ENCODE measurements at places on chromosomes 2 and 18.

DNA sequence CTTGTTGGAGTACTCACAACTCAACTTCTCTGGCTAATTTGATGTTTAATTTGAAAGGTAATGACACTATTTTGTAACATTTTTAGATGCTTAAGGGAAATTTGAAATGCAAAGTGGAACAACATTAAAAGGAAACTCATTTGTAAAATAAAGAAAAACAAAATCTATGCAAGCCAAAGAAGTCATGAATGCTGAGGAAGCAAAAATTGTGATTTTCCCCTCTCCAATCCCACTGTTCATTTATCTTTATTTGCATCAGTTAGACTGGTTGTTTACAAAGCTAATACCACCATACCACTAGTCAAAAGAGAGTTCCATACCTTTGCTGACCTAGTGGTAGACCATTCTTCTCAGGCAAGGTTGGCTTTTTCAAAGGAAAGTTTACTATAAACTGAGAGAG, 2.2 kb upstream of the B4GALT6 start:
- no peak for DNase-seq

DNA sequence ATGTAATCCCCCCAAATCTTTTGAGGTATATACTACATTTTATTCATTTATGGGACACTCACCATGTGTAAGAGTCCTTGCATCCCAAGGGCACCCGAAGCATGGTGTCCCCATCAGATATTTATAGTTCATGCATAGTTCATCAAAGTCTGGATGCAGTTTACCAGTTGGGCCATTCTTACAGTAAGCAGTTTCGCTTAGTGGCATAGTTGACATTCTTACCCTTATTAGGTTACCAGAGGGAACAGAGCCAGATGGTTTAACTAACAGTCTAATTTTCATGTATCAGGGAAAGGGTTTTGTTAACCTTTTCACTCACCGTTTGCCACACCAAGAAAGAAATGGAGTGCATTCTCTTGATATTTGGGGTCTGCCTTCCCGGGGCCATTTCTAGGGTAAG, 7.1 kb downstream of the ZNF407 start:
- no peak for DNase-seq

GRCh38 chr2:187612857-187613256, 58.6 kb upstream of the TFPI start:
- DNase-seq = no peak

DNA sequence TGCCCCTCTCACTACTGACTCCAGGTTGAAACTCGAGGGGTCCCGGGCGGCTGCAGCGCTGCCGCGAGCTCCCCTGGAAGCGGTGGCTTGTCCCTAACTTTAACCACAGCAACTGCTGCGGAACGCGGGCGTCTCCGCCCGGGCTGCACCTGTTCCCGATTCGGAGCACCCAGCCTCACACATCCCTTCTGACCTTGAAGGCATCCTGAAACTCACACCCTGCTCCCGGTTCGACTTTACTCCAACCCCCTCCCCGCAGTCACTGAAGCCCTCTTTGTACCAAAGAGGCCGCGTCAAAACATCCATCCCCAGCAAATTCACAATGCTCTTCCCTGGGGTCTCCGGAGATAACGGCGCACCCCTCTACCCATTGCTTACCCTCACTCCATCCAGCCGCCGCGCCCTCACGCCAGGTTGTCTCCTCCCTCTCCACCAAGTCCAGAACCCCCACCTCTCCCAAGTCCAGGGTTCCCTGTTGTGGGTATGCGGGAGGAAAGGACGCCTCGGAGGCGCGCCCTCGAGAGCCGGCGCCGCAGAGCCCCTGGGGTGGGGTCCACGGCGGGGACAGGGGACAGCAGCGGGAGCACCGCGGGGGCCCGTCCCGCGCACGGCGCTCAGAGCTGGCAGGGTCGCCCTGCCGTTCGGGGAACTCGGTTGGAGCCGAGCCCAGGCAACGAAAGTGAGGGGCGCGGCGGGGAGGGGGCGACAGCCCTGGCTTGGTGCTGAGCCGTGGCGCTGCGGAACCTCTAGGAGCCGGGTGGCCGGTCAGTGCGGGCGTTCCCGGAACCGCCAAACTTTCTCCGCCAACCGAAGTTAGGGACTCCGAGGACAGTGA, 934 bp downstream of the MYO5B start:
- no peak for DNase-seq

GRCh38 chr2:164053021-164053420, 317.2 kb upstream of the FIGN start:
- no peak for DNase-seq

- DNase-seq = no peak
These were observed 20.0 kb downstream of the MALT1 start for GRCh38 chr18:58691256-58691655.

- no peak for DNase-seq
These were observed 131.0 kb downstream of the PAX3 start for GRCh38 chr2:222167762-222168161.

GRCh38 chr2:120488531-120488930, 142.6 kb downstream of the INHBB start:
- no peak for DNase-seq

All from suppressor macrophage (primary cell).